Dorsolateral prefrontal cortex (tissue), 122 donors: ENCODE measurements at places on chromosomes 12 and 14.

GRCh38 chr14:99249389-99249788 lies 22.6 kb downstream of the BCL11B start:
- DNase-seq, result no peak

GRCh38 chr12:66048218-66048834 lies 82.2 kb downstream of the LLPH start:
- DNase-seq, result no peak

- DNase-seq, result no peak
Measured at GRCh38 chr12:122203301-122204166, at the start of gene B3GNT4. TSS of gene B3GNT4 (plus strand) at chr12:122203709. CDS start at chr12:122204619, 910 bp downstream.

DNA sequence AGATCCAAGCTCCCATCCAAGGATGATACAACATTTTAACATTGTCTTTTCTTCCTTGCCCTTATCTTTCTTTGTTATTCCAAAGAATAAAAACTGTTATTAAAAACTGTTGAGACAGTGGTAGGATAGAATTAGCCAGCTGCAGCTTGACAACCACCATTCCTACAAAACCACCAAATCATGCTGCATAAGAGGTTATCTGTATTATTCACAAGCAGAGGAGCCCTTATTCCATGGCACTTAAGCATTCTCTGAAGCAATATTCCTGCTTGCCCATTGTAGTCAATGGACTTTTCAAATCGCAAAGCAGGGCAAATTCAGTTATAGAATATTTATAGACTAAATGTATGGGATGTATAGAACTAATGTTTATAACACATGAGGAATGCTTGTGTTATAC lies 3.4 kb downstream of the ABCD2 start:
- DNase-seq, result no peak

GRCh38 chr14:30958555-30959407 lies 66.7 kb upstream of the AP4S1 start:
- no peak for DNase-seq

DNA sequence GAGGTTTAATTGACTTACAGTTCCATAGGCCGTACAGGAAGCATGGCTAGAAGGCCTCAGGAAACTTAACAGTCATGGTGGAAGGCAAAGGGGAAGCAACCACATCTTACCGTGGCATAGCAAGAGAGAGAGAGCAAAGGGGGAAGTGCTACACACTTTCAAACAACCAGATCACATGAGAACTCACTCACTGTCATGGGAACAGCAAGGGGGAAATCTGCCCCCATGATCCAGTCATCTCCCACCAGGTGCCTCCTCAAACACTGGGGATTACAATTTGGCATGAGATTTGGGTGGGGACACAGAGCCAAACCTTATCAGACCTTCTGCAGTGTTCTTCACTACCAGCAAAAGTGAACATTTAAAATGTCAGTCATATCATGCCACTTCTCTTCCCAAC lies 58.9 kb downstream of the USP15 start:
- DNase-seq, result no peak

- no peak for DNase-seq
Measured at GRCh38 chr14:54890788-54891187, 11.8 kb downstream of the GCH1 start.

DNA sequence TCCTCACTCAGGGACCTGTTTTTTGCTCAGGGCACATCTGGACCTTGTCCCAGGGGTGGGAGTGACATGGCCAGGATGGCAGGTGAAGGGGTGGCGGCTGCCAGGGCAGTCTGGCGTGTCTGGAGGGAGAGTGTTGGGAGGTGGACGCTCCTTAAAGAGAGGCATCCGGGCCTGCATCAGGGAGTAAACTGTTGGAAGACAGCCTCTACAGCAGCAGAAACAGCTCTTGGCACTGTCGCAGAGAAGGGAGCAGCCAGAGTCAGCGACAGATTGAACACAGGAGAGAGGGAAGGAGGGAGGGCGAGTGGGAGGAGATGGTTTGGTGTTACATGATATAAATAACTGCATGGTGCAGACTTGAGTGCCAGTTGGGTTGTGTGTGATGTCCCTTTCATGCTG lies 52.8 kb downstream of the IGF1 start:
- DNase-seq, result peak; percentile 63

DNA sequence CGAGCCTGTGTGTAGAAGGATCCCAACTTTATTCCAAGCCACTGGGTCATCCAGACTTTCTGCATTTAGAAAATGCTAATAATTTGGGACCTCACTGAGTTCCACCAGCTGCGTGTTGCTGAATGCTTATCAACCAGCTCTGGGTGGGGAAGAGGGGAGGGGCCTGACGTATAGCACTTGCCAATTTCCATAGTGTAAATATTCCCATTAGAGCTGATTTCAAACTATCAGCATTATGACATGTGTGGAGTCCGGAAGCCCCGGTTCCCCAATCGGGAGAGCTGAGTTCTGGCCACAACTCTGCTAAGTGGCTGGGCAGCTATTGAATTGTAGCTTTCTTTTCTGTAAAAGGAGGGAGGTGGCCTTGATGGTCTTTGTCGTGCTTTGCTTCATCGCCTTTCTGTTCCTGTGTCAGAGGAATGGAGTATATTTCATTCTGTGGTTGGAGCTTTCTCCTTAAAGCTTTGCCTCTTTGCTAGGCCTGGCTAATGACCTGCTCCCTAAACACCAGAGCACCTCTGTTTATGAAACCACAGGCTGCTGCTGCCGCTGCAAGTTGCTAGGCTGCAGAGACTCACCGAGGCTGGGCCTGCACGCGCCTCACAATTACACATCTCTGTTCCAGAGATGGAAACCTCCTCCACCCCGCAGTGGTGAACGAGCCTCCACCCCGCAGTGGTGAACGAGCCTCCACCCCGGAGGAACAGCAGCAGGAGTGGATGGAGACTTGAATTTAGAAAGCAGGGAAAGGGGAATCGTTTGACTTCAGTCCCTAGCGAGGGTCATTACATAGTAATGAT lies 7.7 kb upstream of the BCL7A start:
- no peak for DNase-seq

DNA sequence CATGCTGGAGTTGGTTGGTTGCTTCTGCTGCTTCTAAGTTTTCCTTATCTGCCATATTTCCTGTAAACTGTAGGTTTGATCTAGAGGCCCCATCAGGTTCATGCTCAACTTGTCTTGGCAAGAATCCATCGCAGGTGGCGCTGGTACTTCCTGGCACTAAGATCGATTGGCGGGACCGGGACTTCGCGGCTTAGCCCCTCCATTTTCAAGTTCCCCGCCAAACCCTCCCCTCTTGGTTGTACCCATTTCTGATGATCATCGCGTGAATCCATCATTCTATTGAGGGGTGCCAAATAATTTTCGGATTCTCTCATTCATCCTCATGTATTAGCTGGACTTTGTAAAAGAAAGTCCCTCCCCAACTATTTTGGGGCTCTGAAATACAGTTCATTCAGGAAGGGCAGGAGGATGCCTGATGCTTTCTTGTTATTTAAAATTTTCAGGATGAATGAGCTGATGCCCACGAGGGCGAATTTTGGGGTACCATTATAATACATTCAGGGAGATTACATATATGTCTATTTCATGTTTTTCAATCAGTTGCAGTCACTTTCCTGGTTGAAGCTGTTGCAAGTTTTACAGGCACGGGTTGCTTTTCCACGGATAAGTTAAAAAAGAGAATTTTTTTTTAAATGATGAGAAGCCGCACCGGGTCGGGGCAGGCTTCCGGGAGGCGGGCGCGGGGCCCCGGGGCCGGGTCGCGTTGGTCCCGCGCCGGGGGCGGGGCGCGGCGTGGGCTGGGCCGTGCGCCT lies 395 bp upstream of the BRI3BP start:
- no peak for DNase-seq

DNA sequence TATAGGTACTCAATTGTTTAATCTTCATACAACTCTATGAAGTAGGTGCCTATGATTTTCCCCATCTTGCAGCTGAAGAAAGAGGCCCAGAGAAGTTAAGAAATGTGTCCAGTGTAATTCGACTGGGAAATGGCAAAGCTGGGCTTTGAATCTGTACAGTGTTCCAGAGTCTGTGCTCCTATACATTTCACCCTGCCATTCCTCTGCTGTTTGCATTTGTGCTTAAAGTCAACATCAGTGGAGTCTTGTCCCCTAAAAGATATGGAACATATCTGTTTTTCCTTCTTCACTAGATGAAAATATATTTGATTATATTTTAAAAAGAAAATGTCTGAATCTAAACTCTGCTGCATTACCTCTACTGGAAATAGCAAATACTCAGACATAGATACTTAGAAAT lies 88.6 kb downstream of the SEC23A start:
- no peak for DNase-seq

GRCh38 chr12:49669796-49670195 lies 37.4 kb downstream of the FMNL3 start:
- no peak for DNase-seq

- no peak for DNase-seq
Measured at GRCh38 chr12:1044199-1044598, 53.2 kb downstream of the ERC1 start.

DNA sequence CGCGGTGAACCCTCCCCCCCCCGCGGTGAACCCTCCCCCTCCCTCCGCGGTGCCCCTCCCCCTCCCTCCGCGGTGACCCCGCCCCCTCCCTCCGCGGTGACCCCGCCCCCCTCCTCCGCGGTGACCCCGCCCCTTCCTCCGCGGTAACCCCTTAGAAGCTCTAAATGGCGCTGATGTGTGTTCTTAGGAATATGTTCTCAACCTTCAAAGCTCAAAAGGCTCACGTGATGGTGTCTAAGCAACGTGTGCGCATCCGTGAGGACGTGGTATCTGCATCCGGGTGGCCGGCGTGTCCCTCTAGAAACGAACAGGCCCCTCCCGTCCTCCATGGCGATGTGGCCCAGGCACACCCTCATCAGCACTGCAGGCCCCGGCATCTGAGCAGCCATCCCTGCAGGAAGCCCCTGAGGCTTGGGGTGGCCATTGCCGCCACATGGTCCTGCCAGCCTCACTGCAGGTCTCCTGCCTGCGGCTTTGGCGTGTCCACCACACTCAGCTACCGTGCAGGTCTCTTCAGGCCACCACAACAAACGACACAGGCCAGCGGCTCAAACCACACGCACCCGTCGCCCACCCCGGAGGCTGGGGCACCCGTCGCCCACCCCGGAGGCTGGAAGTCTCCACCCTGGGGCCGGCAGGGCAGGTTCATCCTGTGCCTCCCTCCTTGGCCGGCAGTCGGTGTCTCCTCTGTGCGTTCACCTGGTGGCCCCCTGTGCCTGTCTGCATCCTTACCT lies 14.5 kb upstream of the FBRSL1 start:
- no peak for DNase-seq

GRCh38 chr12:52836042-52836466 lies 1.9 kb upstream of the KRT79 start:
- no peak for DNase-seq

DNA sequence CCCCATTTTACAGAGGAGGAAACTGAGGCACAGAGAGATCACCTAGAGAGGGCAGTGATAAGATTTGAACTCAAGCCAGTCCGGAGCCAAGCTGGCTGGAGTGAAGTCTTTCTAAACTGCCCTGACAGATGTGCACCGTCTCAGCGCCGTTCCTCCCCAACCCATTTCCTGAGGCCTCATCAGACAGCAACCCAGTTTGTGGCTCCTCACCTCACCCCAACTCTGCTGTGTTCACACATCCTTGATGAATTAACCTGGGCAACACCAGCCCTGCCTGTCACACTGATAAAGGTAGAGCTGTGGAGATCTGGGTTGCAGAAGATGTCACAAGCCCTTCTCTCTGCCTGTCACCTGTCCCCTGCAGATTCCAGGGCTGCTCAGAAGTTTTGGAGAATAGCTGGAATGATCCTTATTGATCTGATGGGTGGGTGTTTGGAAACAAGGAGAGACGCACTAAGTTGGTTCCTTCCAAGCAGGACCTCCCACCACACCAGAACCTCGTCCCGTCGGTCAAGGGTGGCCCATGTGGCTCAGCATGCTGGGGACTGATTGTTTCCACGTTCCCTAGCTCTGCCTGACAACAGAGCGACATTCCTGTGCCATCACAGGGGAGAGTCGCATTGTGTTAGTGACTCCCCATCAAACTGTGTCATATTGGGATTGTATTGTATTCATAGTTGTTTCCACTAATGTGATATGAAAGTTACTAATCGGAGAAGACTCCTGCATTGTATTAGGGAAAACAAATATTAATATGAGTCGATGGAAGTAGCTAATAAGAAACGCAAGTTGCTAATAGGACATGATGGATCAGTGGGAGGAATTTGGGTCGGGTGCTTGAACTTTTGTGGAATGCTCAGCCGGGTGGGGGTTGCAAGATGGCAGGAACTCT lies 200.6 kb downstream of the PHETA1 start:
- no peak for DNase-seq

- no peak for DNase-seq
Measured at GRCh38 chr14:104784846-104785707, 10.5 kb downstream of the AKT1 start.

- no peak for DNase-seq
Measured at GRCh38 chr12:127083008-127083949, 1183.7 kb upstream of the TMEM132C start.

GRCh38 chr12:46547421-46548354 lies 175.1 kb upstream of the SLC38A2 start:
- DNase-seq, result no peak

DNA sequence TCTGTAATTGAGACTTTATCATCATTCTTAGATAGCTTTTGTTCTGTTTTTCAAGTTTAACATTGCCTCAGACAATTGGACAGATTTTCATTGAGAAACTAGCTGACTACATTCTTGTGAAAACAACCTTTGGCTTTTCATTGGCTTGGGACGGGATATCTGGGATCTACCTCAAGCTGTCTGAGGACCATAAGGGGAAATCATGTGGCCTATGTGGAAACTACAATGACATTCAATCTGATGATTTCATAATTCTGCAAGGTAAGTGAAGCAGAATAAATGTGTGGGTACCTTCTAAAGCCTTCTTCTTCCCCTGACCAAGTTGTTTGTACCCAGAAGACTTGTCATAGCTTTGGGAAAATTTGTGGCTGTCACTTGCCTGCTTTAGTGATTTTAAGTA lies 133.5 kb downstream of the OTOGL start:
- no peak for DNase-seq

- no peak for DNase-seq
Measured at GRCh38 chr12:100186071-100186470, 14.5 kb upstream of the ACTR6 start.

DNA sequence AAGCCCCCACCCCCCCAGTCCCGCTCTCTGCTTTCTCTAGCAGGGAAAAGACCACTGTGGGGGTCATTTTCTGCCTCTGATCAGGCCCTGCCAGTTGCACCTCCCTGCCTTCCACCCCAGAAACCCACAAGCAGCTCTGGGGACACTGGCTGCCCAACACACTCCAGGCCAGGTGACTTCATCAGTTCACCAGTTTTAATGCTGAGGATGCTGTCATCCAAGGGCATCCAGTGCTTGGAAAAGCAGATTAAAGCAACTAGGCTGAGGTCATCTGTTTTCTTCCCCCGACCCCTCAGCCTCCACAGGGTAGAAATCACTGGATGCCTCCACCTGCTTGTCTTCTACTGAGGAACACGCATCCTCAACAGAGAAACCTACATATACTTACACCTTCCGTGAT lies 282.4 kb downstream of the DPF3 start:
- DNase-seq, result no peak

- no peak for DNase-seq
Measured at GRCh38 chr12:100529756-100530350, 43.6 kb upstream of the GAS2L3 start.
